ENCODE measurements at places on chromosomes 7 and 10. TPM values are rescaled to one million over a fixed set of nuclear protein-coding genes. Genes with fewer than 3 reads are reported as not detected.

The COL1A2 gene
- total RNA-seq, result 0.21 TPM

DNA sequence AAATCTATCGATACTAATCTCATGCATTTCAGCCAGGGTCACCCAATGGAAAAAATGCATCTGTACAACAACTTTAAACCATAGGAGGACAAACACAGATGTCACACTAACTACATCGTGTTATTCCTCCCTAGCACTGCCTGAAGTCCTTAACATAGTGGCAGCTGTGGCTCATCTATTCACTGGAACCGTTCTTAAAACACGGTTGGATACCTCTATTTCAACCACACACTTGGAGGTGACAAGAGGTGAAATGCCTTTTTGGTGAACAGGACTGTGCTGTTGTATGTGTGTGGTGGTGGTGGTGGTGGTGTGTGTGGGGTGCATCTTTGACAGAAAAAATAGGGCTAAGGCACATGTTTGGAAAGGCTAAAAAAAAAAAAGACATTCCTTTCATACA, 93.1 kb downstream of the NRP1 start:
- DNase-seq, result no peak

The DLG5 gene
- total RNA-seq, result 3.5 TPM

- peak; percentile 60 for DNase-seq
Observed at GRCh38 chr7:56105508-56105907, 768 bp downstream of the CHCHD2 start.

The FGL2 gene
- total RNA-seq, result 1.6 TPM

DNA sequence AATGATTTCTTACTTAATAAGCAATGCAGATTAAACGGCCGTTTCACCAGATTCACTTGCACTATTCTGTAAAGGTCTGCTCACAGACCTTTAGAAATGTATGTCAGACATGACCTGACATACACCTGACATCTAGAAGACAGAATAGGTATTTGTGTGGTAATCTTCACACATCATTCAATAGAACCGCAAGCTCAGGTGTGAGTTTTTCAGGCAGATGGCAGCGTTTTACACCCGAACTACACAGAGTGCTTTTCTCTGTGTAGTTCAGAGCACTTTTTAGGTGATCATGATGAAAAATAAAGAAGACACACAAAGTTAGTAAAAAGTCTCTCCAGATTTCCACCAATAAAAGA, 63.2 kb downstream of the PRKCQ start:
- DNase-seq, result peak; percentile 19

DNA sequence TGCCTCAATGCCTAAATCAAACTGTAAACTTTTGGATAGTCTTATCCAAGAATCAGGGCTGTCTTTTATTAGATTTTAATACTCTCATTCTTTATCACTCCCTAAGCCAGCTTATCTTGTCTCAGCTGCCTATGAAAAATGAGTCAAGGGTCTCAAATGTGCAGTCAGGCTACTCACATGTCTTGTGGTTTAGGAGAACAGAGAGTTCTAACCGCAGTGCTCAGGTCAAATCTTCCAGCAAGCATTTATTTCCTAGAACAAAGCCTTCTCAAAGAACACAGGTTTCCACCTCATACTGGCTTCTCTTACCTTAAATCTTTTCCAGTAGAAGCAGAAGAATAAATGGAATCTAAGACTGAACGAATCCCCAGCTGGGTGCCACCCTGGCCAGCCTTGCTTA, 23.5 kb downstream of the HTR5A start:
- no peak for DNase-seq

DNA sequence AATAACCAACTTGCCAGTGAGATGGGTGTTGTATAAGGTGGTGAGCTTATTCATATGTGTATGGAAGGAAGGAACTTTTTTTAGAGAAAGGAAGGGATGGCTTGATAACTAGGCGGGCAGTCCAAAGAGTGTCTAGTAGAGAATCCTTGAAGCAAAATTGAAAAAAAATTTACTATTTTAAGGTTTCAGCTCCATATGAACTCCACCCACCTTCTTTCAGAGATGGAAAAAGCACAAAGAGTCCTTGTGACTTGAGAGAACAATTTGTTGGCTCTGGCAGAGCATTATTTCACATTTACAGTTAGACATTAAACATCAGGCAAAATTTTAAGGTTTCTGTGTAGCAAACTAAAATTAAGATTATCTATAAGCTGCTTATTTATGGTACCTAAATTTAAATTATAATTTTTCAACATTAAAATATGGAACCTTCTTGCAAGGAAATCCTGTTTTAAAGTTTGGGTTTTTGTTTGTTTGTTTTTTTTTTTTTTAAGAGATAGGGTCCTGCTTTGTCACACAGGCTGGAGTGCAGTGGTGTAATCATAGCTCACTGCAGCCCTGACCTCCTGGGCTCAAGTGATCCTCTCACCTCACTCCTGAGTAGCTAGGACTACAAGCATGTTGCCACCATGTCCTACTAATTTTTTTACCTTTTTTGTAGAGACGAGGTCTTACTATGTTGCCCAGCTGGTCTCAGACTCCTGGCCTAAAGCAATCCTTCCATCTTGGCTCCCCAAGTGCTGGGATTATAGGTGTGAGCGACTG, 12.2 kb downstream of the PTPN12 start:
- DNase-seq, result no peak

GRCh38 chr7:71372991-71373390, 241.0 kb downstream of the GALNT17 start:
- DNase-seq, result no peak

DNA sequence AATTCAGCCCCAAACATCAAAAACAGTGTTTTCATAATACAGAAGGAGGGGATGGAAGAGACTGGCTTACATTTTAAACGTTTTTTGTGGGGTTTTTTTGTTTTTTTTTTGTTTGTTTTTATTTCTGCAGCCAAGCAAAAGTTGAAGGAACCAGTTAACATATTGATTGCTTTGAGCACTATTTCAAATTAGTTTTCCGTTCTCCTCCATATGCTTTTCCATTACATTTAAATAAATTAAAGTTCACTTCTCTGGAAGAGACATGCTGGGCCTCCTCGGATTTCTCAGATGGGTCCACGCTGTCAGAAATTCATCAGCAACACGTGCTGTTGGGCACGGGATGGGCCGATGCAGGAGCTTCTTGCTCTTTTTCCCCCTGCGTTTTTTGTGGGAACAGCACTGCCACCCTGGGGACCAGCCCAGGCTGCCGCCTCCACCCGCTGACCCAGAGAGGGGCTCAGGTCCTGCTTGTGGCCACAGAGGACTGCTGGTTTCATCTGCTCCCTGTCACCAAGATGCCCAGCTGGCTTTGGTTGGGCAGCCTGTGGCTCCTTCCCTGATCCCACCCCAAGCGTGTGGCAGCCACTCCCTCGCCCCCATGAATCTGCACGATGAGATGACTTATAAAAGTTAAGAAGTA, 67.7 kb upstream of the CHST15 start:
- no peak for DNase-seq

DNA sequence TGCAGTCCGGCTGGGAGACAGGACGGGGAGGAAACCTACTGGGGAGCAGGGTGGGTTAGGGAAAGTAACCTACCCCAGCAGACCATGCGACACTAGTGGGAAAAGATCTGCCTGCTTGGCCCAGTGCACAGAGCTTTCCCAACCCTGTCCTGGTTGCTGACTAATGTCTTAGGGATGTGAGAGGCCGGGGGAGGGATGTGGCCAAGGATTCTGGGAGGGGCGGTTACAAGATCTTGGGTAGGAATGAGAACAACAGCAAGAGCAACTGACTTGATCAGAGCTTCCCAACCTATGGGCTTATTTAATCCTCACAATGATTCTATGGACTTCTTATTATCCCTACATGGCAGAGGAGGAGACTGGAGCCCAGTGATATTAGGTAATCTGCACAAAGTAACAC, 24.0 kb upstream of the EIF5AL1 start:
- no peak for DNase-seq

DNA sequence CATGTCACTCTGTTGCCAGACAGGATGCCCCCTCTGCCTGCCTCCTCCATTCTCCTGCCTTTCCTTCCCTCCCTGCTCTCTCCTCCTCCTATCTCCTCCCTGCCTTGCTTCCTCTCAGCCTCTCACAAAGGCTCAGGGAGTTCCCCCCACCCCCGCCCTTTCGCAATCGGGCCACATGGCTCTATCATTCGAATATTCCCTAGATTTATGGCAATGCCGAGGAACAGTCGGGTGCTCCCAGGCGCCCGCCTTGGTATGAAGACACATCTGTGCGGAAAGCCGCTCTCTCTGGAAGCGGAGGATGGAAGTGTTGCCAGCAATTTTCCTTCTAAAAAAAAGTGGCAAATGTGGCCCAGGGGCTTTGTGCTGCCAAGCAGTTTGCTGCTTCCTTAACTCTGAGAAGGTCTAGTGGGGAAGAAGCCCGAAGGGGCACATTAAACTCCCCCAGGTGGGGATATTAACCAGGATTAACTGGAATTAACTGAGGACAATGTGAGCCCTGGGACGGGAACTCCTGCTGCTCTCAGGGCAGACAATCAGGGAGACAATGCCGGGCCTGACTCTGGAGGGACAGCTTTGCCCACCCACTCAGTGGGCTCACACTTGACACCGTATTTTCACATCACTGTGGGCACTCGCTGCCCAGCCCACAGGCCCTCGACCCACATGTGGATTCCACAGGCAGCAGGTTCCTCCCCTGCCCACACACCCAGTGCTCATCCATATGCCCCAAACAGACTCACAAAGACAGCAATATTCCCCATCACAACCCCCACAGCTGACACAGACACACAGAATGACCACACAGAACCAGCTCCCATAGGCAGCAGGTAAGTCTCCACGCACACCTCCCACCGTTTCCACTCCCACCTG, 88.4 kb upstream of the SMNDC1 start:
- no peak for DNase-seq

DNA sequence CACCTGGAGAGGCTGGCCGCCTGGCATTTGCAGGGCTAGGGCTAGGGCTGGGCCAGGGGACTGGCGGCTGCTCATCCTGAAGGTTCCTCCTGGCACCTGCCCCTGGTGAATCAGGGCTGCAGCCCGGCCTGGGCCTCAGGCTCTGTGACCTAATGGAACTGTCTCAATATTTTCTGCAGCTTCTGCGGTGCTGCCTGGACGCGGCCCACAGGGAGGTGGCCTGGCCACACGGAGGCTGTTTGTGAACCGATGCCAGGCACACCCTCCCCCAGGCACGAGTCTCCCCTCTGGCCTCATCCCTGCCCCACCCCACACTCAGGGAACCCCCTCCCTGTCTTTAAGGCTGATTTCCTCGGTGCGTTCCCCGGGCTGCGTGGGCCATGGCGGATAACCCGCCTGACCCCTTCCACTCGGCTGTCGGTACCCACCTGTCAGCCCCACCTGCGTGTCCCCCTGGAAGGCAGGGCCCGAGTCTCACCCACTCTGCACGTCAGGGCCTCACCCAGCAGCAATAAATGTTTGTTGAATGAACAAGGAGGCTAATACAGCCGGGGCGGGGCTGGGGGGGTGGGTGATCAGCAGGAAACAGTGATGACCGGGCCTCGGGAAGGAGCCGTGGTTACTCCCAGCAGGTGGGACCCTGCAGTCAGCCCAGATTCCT, 54.5 kb upstream of the DNAJB6 start:
- DNase-seq, result no peak

DNA sequence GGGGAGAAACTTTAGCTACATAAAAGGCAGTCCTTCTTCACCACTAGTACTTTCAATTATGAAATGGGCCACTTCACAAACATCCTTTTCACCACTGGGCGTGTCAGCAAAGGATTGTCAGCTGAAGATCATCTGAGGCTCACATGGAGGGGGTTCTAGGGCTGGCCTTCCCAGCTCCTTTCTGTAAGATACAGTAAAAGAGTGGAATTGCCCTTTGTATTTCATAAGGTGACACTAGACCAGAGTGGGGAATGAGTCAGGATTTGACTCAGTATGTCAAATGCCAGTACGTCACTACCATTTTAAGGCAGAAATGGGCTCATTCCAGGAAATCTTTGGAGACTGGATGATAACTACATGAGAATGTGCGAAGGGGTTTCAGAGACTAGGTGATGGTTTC, 21.2 kb upstream of the BLOC1S2 start:
- DNase-seq, result no peak

GRCh38 chr7:113392841-113393540, 274.6 kb upstream of the SMIM30 start:
- no peak for DNase-seq

DNA sequence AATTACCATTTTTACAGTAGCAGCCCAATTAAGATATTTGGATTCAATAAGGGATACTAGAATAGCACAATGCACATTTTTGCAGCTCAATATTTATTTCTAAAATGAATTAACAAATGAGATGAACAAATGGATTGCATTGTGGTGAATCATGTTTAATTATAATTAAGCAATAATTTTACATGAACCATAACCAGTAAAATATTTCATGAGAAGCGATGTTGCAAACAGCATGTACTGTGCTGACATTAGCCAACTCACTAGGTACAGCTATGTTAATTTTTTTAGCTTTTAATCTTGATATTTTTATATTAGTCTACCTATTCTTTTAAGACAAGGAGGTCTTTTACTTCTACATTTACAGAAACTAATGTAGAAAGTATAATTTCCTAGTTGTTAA, 399.1 kb upstream of the AKR1E2 start:
- no peak for DNase-seq

DNA sequence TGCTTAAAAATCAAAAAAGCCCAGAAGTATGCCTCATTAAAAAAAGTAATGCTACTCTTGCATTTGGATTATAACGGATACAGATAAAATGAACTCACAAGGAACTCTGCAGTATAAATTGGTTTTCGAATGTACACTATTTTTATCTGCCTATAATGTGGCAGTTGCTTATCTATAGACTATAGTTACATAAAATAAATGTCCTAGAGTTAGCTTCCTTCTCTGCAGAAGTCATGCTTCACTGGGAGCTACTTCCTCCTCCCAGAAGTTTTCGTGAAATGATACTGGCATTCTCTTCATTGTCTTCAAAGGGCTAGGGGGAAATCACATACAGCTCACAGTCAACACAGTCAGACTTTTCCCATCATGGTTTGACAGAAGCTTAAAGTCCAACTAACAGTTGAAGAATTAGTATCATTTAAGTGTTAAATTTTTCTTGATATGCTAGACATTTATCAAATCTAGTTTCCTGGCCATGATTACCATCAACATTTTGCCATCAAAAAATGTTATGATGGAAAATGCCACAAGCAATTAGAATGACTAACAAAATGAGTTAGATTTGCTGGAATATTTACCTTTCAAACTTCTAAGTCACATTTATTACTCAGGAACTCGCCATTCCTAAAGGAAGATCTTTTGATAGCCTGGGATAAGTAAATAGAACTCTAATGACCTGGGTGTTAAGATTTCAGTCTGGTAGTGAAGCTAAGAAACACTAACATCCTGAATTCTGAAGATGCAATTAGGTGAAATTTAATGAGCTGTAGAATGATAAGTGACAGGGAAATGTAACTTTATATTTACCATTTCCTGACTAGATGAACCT, 87.3 kb upstream of the TRIL start:
- no peak for DNase-seq

The TAS2R5 gene
- total RNA-seq, result 0.99 TPM

GRCh38 chr10:106960812-106961211, 203.7 kb downstream of the SORCS1 start:
- no peak for DNase-seq

The NUDT13 gene
- 1.7 TPM for total RNA-seq

DNA sequence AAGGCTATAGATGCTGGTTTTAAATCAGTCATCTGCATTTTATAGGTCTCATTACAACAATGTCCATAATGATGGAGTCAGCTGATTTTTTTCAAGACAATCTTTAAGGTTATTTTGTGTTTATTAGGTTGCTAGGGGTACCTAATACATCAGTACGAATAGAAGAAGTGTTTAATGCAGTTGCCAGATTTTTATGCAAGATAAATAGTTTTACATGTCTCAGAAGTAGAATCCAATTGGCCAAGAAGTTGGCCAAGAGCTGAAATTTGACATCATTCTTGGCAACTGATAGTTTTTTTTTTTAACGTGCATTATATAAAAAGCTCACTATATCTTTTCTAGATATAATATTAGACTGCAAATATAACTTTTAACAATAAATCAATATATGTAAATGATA, 208.5 kb downstream of the TRIL start:
- DNase-seq, result no peak

The FOXI2 gene
- total RNA-seq, result not detected
